ENCODE measurements at places on chromosomes 5 and 9.

- DNase-seq: no peak
These were observed 24.8 kb downstream of the TTC1 start for GRCh38 chr5:160033546-160034252.

DNA sequence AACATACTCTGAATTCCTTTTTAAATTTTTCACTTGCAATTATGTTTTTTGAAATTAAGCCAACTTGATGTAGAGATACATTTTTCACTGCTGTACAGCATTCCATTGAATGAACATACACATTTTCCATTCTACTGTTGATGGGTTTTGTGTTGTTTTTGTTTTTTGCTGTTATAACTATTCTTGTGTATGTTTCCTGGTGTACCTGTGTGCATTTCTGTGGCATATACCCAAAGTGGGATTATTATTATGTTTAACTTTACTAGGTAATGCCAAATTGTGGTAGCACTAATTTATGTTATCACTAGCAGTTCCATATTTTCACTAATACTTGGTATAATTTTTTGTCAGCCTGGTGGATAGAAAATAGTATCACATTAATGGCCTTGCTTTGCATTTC lies 2.7 kb downstream of the RFESD start:
- DNase-seq: no peak

GRCh38 chr5:133701871-133702270 lies 89.5 kb upstream of the FSTL4 start:
- no peak for DNase-seq

GRCh38 chr5:61732369-61732768 lies 400.3 kb downstream of the ZSWIM6 start:
- no peak for DNase-seq

- no peak for DNase-seq
These were observed 56.8 kb downstream of the NIPAL4 start for GRCh38 chr5:157516626-157517325.

Data from SK-N-SH (cell line).